ENCODE measurements at places on chromosomes 4 and X.

DNA sequence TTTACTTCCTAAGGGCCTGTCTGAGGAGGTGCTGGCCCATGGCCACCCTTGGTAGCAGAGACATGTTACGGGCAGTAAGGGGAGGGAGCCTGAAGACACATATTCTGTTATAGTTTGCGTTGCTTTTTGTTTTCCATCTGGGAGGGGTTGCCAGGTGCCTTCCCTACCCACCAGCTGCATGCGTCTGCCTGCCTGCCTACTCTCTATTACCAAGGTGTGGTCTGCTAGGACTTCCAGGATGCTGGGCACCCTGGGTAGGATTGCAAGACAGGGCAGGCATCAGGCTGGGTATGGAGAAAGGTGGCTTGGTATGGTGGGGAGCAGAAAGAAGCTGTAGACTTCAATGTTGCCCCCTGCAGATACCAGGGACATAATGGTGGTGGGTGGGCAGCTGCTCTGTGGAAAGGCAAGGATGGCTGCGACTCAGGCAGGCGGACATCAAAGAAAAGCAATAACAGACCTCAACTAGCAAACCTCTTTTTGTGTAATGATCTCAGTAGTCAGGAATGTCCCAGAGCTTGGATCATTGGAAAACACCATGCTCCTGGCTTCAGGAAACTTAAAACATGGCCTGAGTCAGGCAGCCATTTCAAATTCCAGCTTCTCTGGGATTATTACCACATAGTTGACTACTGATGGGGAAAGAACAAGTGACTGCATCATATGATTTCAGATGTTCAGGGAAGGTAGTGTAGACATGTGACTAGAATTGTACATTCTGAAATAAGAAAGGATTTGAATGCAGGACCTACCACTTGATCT lies 67.8 kb downstream of the HOPX start:
- no peak for DNase-seq

GRCh38 chr4:169263791-169264392 lies 6.9 kb downstream of the SH3RF1 start:
- no peak for DNase-seq

GRCh38 chr4:16739997-16740624 lies 158.3 kb downstream of the LDB2 start:
- no peak for DNase-seq

DNA sequence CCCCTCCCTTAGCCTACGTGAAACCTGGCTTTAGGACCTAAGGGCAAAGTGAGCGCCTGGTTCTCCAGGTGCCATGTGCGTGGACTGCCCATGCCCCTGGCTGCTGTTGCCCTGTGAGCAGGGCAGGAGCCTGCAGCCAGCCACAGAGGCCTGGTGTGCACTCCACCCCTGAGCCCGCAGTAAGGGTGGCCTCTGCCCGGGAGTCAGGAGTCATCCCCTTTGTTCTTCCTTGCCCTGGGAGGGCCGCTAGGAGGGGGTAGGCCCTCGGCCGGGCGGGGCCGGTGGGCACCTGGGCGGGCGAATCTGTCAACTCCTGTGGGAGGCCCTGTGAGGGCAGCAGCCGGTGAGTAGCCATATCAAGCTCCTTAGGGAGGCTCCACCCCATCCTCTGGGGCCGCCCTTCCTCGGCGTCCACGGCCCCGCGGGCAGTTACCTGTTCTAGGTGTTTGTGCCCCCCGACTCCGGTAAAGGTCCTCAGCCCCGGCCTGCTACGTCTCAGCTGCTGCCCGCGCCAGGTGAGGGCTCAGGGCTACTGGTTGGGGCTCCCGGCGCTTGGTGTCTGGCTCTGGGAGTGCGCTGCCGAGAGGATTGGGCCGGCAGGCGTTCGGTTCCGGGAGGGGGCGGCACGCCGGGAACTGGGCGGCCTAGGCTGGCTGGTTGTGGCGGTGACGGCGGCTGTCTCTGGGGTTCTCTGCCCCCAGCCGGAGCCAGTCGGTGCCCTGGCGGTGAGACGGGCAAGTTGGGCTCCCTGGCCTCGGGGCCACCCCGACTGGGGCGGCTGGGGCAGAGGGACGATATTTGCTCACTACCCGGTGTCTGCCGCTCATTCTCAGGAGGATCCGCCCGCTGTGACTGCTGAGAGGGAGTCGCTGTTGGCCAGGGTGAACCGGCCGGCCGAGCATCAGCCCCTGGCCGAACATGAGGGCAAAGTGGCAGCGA lies 1060.2 kb downstream of the TECRL start:
- DNase-seq, result no peak

GRCh38 chr4:6092971-6093370 lies 74.7 kb upstream of the C4orf50 start:
- DNase-seq, result no peak

- no peak for DNase-seq
Measured at GRCh38 chrX:79139446-79139845, 5.0 kb upstream of the GPR174 start.

DNA sequence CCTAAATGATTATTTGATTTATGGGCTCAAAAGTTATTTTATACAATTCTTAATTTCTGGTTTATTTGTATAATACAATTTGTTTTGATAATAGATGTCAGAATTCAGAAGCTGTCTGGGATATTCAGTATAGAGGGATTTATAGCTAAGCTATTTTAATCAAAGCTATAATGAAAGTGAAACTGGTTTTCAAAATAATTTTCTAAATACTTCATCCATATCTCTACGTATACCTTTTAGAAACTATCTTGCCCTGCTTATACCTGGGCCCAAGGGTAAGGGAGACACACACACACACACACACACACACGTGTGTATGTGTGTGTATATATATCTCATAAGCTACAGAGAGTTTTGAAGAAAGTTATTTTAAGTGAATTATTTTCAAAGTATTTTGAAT lies 2.9 kb downstream of the TMEM131L start:
- no peak for DNase-seq

DNA sequence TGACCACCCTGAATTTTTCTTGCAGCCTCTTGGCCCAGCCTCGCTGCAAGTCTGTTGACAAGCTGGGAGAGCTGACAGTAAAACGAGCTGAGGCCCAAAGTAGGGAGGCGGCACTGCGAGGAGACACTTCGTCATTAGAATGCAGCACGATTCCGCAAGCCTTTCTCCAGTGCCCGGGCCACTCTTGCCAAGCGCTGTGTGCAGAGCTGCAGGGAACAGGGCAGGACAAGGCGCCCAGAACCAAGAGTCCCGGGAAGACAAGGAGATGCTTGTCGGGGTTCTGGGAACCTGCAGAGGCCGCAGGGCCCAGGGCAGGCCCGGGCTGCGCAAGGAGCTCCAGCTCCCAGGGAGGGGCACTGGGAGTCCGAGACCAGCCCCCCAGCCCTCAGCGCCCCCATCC lies 187.1 kb downstream of the BCOR start:
- DNase-seq, result no peak

- DNase-seq, result no peak
Measured at GRCh38 chr4:181525634-181526033, 717.6 kb upstream of the TENM3 start.

DNA sequence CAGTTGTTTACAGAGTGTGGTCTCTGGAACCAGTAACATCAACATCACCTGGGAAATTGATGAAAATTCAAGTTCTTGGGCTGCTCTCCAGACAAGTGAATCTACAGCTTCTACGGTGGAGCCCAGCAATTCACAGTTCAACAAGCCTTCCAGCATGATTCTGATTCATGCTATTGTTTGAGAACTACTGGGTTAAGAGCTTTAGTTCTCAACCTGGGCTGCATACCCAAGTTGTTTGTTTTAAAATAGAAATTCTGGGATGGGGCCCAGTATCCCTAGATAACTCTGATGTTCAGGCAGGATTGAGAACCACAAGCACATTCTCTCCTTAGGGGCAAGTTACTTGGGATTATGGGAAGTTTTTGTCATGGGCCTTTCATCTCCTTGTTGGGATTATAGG lies 37.9 kb upstream of the PGK1 start:
- no peak for DNase-seq

- no peak for DNase-seq
Measured at GRCh38 chrX:2901367-2902036, 27.6 kb downstream of the ARSD start.

GRCh38 chr4:76923619-76924357 lies 25.8 kb upstream of the SEPTIN11 start:
- no peak for DNase-seq

- DNase-seq, result no peak
Measured at GRCh38 chrX:77398330-77398954, 48.7 kb upstream of the FGF16 start.

DNA sequence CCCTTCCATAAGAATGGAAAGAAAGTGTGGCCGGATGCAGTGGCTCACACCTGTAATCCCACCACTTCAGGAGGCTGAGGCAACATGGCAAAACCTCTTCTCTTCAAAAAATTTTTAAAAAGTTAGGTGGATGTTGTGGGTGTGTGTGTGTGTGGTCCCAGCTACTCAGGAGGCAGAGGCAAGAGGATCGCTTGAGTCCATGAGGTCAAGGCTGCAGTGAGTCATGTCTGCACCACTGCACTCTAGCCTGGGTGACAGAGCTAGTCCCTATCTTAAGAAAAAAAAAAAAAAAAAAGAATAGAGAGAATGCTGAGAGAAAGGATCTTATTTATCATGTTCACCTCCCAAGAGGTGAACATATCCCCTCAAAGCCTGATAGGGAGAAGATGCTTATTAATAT lies 492.1 kb upstream of the SMIM31 start:
- DNase-seq, result no peak

DNA sequence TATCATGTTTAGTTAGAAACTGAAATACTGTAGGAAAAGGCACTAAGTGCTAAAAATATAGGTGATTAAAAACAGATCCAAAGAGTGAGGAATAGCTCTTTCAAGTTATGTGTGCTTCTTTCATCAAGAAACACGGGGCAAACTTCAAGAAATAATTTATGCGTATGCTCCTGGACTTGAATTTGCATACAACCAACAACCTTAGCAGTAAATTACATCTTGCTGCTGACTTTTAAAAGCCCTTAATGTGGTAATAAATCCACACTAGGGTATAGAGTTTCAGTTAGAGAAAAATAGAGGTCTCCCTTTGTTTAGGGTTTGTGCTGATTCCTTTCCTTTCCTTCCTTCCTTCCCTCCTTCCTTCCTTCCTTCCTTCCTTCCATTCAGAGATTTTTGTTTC lies 94.5 kb upstream of the GC start:
- DNase-seq, result no peak

- no peak for DNase-seq
Measured at GRCh38 chrX:64698317-64698716, 277.9 kb downstream of the ZC4H2 start.

DNA sequence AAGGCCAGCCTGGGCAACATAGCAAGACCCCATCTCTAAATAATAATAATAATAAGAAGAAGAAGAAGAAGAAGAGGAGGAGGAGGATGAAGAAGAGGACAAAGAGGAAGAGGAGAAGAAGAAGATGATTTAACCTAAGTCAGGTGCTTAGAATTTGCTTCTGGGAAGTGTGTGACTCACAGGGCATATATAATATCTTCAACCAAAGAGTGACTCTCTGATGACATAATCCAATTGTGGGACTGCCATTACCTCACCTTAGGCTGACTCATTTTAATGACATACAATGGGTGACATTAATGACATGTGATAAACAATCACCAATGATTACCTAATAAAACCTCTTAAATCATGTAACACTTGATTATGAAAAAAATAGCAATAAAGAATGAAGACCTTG lies 32.7 kb upstream of the MBTPS2 start:
- no peak for DNase-seq

DNA sequence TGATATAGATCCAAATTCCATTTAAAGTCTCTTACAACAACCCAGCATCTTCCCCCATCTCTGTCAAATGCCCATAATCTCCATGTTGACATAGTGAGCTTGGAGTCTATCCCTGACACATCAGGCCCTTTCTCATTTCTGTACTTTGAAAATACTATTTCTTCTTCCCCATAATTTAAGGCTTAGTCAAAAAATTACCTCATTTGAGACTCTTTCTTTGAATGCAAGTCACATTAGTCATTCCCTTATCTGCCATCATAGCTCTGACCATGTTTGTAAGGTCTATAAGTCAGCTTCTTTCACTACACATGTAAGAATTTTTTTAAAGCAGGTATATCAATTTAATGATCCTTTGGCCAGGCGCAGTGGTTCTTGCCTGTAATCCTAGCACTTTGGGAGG lies 99.9 kb downstream of the DDX60 start:
- no peak for DNase-seq

DNA sequence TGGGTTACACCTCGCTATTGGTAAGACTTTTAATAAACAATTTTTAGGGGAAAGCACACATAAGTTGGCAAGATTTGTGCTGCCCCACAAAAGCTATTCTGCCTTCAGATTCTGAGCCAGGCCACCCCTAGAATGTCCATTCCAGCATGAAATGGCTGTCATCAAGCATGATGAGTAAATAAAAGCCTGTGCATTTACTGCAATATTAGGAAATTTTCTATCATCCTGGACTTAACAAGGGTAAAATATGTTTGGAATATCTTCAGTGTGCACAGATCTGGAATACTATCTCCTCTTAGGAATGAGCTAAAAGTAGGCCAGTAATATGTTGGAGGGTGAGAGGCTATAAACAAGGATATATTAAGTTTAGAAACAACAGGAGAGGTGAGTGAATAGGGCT lies 510.9 kb downstream of the ANKRD50 start:
- DNase-seq, result no peak

GRCh38 chrX:110104078-110104477 lies 101.2 kb downstream of the TMEM164 start:
- DNase-seq, result no peak

GRCh38 chr4:183960046-183960420 lies 54.9 kb downstream of the STOX2 start:
- no peak for DNase-seq

DNA sequence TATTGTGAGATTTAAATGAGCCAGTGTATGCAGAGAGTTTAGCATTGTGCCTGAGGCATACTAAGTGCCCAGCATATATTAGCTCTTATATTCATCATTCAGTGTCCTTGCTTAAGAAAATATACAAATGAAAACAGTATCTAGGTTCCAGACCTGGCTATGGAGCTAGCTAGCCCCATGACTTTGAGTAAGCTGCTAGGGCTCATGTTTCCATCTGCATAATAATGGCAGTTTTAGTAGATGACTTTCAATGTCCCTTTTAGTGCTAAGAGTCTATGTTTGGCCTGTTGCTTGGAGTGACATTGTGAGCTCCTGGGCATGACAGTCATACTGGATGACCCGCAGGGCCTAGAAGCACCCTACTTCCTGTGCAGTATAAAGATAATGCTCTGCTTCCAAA lies 435.3 kb downstream of the ZIC3 start:
- no peak for DNase-seq

- DNase-seq, result no peak
Measured at GRCh38 chr4:14478504-14478903, 523.8 kb upstream of the CPEB2 start.

GRCh38 chr4:183594823-183595222 lies 64.2 kb downstream of the RWDD4 start:
- DNase-seq, result no peak

DNA sequence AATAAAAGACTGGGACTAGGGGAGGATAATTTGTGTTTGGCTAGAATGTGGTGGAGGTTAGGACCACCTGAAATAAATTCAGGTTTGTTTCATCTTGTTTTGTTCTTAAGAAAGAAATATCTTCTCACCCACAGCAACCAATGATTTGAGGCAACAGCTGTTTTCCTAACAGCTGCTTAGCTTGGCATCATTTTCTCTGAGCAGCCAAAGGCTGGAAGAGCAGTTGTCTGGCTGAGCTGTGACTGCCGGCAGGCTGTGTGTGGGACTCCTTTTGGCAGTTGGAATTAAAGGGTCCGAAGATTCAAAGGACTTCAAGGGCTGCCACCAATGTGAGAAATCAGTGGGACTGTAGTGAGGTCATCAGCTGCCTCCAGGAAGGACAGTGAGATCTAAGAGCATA lies 5.0 kb downstream of the TRIM75 start:
- DNase-seq, result no peak

- no peak for DNase-seq
Measured at GRCh38 chr4:88731381-88731780, 33.8 kb upstream of the NAP1L5 start.

- no peak for DNase-seq
Measured at GRCh38 chr4:5416637-5417036, 291.7 kb downstream of the EVC2 start.

Measured in GM13977 (cell line).